ENCODE measurements at places on chromosomes 5 and 9.

GRCh38 chr5:37206736-37207135 is 42.4 kb downstream of the CPLANE1 start:
- no peak for DNase-seq

GRCh38 chr5:151592855-151593408 is 1.8 kb upstream of the FAT2 start:
- DNase-seq: no peak

GRCh38 chr5:7755958-7756357 is 95.0 kb downstream of the CFAP90 start:
- no peak for DNase-seq

DNA sequence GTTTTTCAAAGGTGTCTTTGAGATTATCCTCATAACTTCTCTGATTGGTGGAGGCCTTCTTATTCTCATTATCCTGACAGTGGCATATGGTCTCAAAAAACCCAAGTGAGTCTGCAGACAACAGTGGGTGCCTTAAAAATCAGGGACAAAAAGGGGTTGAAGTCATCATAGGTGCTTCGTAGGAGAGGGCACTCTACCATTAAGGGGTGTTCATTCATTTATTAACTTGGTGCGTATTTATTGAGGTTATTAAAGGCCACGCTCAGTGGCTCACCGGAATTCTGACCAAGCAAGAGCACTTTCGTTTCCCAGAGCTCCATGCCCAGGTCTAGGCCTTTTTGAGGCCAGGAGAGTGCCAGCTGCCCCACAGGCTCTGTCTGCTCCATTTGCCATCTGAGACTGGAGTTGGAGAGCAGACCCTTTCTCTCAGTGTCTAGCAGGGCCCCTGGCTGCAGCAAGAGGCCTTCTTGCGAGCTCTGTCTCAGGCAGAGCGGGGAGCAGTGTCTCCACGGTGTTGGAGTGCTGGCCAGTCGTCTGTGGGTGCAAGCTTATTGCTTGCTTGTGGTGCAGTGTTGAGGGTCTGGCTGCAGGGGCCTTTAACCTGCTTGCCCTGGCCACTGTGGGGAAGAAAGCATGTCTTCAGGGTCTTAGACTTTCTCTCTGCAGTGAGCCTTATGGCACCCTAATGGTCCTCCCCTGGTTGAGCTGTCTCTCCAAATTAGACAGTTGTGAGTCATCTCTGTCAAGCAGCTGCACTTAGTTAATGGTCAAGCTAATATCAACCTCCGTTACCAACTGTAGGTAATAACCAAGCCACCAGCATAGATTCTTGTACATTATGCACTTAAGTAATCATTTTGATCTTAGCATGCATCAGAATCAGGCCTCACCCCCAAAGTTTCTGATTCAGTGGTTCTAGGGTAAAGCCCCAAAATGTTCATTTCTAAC is 62.6 kb downstream of the IL31RA start:
- DNase-seq: no peak

DNA sequence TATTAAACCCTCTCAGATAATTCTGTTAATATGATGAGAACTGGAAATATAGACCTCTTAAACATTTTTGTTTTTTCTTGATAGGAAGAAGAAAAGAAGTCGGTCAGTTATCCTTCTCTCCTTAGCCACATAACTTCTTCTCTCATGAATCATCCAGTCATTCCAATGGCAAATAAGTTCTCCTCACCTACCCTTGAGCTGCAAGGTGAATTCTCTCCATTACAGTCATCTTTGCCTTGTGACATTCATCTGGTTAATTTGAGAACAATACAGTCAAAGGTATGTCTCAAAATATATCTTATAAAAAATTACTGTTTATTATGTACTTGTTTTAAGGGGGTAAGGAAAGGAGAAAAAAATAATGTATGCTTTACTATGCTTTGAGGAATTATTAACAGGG is 165.3 kb downstream of the MAN2A1 start:
- DNase-seq: no peak

DNA sequence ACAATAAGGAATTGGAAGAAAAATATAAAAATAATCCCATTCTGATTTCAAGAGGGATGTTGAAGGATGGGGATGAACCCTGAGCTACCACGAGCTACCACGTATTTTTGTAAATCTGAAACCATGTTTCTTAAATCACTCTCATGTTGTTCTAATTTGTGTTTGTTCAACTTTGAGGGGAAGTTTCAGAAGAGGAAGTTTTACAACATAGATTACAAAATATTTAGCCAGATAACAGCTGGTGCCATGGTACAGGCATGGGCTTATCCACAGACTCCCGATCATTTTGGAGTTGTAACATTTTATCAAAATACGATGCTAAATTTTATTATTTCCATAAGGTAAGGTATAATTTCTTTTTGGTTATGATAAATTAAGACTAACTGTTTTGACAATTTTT is 15.2 kb downstream of the CCDC125 start:
- no peak for DNase-seq

DNA sequence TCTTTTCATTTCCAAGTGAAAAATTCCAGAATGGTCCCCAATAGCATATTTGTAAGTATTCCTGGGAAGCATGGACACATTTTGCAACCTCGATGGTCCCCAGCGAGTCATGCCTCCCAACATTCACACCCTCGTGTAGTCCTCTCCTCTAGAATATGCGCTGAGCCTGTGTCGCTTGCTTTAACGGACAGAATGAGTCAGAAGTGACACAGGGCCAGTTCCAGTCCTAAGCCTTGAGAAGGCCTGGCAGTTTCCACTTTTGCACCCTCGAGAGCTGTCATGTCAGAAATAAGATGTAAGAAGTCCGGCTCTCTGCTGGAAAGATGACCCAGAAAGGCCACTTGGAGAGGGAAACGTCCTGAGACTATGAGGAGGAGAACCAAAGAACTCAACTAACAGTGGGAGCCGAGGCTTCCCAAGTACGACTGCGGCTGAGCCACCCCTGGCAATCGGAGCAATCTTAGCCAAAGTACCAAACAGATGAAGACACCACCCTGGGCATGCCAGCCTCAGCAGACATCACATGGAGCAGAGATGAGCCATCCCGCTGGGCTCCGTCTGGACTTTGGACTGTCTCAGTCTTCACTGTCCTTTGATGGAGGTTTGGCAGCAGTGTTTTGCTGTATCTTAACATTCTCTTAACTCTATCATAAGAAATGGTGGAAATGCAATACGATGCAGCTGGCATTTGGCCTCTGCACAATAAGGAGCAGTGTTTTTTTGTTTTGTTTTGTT is 42.6 kb upstream of the GFPT2 start:
- DNase-seq: no peak
